ENCODE measurements at places on chromosomes 6 and 20. TPM values are rescaled to one million over a fixed set of nuclear protein-coding genes. Genes with fewer than 3 reads are reported as not detected.

SLC22A16 gene
- total RNA-seq, result not detected

SPINT3 gene
- not detected for total RNA-seq

LTB gene
- not detected for total RNA-seq

HTR1B gene
- 0.14 TPM for total RNA-seq

LAMA2 gene
- 10.0 TPM for total RNA-seq

NRSN1 gene
- total RNA-seq, result not detected

EDEM2 gene
- total RNA-seq, result 33.3 TPM

APCDD1L gene
- 22.0 TPM for total RNA-seq

VWA7 gene
- 0.60 TPM for total RNA-seq

LY6G5C gene
- total RNA-seq, result 2.1 TPM

EYS gene
- total RNA-seq, result not detected

RIPPLY2 gene
- not detected for total RNA-seq

TCP11 gene
- total RNA-seq, result 0.65 TPM

GGTLC1 gene
- not detected for total RNA-seq

- H3K4me1 ChIP-seq, result peaks cover 9% of the 10 kb centered on the region
- DNase-seq, result no peak
- H3K27me3 ChIP-seq, result no peaks in the 10 kb centered on the region
- no peaks in the 10 kb centered on the region for H3K36me3 ChIP-seq
- H3K4me3 ChIP-seq, result no peak overlapping the region
These were observed 92.9 kb downstream of the SAMD3 start for GRCh38 chr6:130129762-130130246.

GRCh38 chr6:161694995-161695394, 421.1 kb upstream of the AGPAT4 start:
- peaks cover 1% of the 10 kb centered on the region for H3K27me3 ChIP-seq
- peaks cover 5% of the 10 kb centered on the region for H3K36me3 ChIP-seq

GRCh38 chr6:87105823-87106222, 10.9 kb upstream of the CGA start:
- no peaks in the 10 kb centered on the region for H3K27me3 ChIP-seq
- no peak overlapping the region for H3K4me3 ChIP-seq
- H3K36me3 ChIP-seq, result peaks cover 10% of the 10 kb centered on the region
- H3K27ac ChIP-seq, result no peak overlapping the region
- peak; percentile 74 for DNase-seq

DNA sequence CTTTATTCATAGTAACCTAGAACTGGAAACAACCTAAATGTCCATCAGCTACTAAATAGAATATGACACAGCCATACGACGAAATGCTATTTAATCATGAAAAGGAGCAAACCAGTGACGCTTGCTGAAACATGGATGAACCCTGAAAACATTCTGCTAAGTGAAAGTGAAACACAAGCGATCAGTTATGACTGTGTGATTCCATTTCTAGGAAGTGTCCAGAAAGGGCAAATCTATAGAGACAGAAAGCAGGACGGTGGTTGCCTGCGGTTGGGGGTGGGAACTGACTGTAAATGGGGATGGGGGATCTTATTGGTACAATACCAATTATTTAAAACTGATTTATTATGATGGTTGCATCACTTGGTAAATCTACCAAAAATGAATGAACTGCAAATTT, 126.8 kb downstream of the IPCEF1 start:
- peaks cover 5% of the 10 kb centered on the region for H3K27me3 ChIP-seq
- H3K4me1 ChIP-seq, result peaks cover 5% of the 10 kb centered on the region
- H3K27ac ChIP-seq, result no peak overlapping the region
- peak overlapping the region; percentile 52 for H3K4me3 ChIP-seq
- H3K36me3 ChIP-seq, result no peaks in the 10 kb centered on the region

DNA sequence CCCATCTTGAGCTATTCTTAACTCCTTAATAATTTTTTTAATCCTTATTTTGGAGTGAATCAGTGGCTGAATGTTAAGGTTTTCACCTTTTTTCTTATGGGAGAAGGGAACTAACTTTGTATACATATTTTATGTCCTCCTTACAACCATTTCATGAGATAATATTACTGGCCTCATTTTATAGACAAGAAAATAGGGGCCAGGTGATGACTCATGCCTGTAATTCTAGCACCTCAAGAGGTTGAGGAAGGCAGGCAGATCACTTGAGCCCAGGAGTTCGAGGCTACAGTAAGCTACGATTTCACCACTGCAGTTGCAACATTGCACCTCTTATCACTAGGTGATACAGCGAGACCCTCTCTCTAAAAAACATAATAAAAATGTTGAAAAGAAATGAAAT, 128.7 kb downstream of the TMEM242 start:
- no peak overlapping the region for H3K27ac ChIP-seq
- peaks cover 1% of the 10 kb centered on the region for H3K27me3 ChIP-seq
- no peaks in the 10 kb centered on the region for H3K4me1 ChIP-seq
- DNase-seq, result peak; percentile 19
- no peak overlapping the region for H3K4me3 ChIP-seq

DNA sequence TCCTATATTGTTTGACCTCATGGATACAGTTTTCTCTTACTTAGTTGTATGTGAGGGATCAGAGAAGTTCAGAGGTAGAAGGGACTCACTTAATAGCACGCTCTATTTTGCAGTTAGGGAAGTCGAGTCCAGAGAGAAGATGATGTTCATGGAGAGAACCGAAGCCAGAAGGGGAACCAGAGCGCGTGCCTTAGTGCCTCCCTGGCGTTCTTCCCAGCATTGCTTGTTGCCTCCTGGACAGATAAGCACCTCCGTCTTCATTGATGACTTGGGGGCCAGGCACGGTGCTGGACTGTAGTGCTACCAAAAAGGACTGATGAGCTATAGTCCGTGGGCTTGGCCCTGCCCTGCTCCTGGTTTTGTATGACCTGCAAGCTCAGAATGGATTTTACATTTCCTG, 109.8 kb downstream of the RPP40 start:
- H3K27me3 ChIP-seq, result no peaks in the 10 kb centered on the region
- no peak overlapping the region for H3K27ac ChIP-seq
- peaks cover 31% of the 10 kb centered on the region for H3K36me3 ChIP-seq
- H3K4me1 ChIP-seq, result no peaks in the 10 kb centered on the region
- no peak overlapping the region for H3K4me3 ChIP-seq

DNA sequence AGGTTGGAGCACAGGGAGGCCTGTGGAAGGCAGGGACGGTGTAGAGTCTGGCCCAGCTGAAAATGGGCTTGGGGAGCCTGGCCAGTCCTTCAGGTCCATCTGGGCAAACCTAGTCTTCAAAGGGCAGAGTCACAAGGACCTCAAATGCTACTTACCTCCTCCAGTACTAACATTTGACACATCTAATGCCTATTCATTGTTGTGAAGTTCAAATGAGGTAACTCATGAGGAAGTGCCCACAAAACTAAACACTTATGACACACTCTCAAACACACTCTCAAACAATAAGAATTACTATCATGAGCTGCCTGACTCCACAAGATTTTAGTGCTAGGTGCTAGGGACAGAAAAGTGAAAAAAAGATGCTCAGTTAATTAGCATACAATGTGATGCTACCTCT, 27.1 kb downstream of the DAAM2 start:
- no peak overlapping the region for H3K4me3 ChIP-seq
- no peak for DNase-seq
- peaks cover 2% of the 10 kb centered on the region for H3K27me3 ChIP-seq
- no peaks in the 10 kb centered on the region for H3K36me3 ChIP-seq
- peaks cover 47% of the 10 kb centered on the region for H3K4me1 ChIP-seq

DNA sequence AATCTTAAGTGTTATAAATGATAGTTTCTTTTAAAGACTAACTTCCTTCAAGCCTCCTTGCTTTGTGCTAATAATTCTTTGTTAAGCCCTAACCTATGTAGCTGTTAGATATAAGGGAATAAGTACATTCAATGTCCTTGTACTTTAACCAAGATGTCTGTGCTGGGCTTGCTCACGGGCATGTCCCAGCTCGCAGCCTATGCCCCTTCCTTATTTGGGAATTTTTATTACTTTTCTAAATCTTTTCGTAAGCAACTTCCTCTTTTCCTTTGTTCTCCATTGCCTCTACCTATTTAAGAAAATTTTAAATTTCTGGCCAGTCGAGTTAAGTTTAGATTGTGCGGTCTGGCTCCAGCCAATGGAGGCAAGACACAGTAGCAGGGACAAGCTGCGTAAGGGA, 26.0 kb upstream of the CDK19 start:
- H3K4me3 ChIP-seq, result no peak overlapping the region
- peaks cover 2% of the 10 kb centered on the region for H3K27me3 ChIP-seq
- H3K4me1 ChIP-seq, result no peaks in the 10 kb centered on the region
- no peak overlapping the region for H3K27ac ChIP-seq
- no peaks in the 10 kb centered on the region for H3K36me3 ChIP-seq
- DNase-seq, result no peak

DNA sequence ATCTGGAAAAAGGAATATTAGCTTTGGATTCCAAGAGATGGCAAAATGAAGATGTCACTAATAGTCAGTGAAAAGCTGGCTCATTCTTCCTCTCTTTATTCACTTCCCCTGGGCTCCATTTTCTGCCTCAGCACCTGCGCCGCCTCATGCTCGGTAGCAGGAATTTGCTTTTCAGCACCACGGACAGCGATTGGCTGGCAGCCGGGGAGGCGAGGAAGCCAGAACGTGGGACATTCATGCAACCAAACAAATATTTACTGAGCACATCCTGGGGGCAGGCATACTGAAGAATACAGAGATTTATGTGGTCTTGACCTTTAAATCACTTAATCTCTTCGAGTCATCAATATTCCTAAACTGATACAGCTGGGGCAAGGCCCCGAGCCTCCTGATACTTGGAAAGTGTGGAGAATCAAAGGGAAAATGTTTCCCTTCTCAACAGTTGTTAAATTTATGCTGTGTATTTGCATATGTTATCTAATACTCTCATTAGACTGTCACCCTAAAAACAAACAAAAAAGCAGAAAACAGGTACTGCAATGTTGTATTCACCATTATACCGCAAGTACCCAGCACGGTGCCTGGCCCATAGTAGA, 12.1 kb upstream of the PDYN start:
- H3K27me3 ChIP-seq, result peaks cover 30% of the 10 kb centered on the region
- H3K4me3 ChIP-seq, result no peak overlapping the region
- DNase-seq, result peak; percentile 42
- no peaks in the 10 kb centered on the region for H3K4me1 ChIP-seq
- H3K27ac ChIP-seq, result no peak overlapping the region

DNA sequence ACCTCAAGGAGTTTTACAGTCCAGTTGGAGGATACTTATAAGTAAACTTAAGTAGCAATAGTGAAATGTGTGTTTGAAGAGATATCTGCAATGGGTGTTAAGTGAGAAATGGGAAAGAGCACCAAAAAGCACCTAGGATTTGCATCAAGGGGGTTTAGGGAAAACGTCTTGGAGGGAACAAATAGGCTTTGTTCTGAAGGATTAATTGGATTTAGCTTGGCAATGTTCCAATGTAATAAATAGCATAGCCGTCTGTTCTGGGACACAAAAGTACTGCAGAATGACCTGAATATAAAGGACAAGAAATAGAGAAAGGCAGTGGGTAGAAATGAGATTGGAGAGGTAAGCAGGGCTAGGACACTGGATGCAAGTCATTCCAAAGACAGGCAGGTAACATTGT, 2.8 kb upstream of the MYO6 start:
- peaks cover 2% of the 10 kb centered on the region for H3K27me3 ChIP-seq
- H3K27ac ChIP-seq, result no peak overlapping the region
- no peak overlapping the region for H3K4me3 ChIP-seq
- H3K36me3 ChIP-seq, result no peaks in the 10 kb centered on the region
- peaks cover 25% of the 10 kb centered on the region for H3K4me1 ChIP-seq

- peaks cover 10% of the 10 kb centered on the region for H3K27me3 ChIP-seq
- no peaks in the 10 kb centered on the region for H3K36me3 ChIP-seq
- no peak for DNase-seq
- H3K4me1 ChIP-seq, result no peaks in the 10 kb centered on the region
- H3K4me3 ChIP-seq, result no peak overlapping the region
These were observed 122.9 kb upstream of the QKI start for GRCh38 chr6:163291622-163292021.

GRCh38 chr6:32436995-32437836, 2.5 kb upstream of the HLA-DRA start:
- no peak overlapping the region for H3K4me3 ChIP-seq
- H3K36me3 ChIP-seq, result no peaks in the 10 kb centered on the region

- no peaks in the 10 kb centered on the region for H3K4me1 ChIP-seq
- H3K36me3 ChIP-seq, result no peaks in the 10 kb centered on the region
- DNase-seq, result no peak
- H3K27me3 ChIP-seq, result no peaks in the 10 kb centered on the region
- no peak overlapping the region for H3K27ac ChIP-seq
These were observed 13.3 kb downstream of the TAF4 start for GRCh38 chr20:62052336-62052841.

- peaks cover 36% of the 10 kb centered on the region for H3K27me3 ChIP-seq
- H3K4me3 ChIP-seq, result no peak overlapping the region
- H3K36me3 ChIP-seq, result no peaks in the 10 kb centered on the region
- no peak overlapping the region for H3K27ac ChIP-seq
- peaks cover 29% of the 10 kb centered on the region for H3K4me1 ChIP-seq
These were observed 36.5 kb downstream of the CDH26 start for GRCh38 chr20:59994697-59995122.

DNA sequence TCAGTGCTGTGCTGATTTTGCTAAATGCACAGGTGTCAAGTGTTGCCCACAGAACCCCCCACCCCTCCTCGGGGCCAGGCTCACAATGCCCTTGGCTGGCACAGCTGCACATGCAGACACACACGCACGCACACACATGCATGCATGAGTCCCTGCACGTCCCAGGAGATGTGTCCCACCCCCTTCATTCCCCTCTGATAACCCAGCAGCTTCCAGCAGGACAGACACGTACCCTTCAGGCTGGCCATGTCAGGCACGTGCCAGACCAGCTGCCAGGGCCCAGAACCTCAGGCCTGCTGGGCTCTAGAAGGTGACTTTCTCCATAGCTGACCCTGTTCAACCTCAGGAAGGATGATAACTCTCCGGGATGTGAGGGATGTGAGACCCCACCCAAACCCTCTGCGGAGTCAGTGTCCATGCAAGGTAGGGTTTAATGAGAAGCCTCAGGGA, 44.4 kb downstream of the MRPL14 start:
- no peak overlapping the region for H3K27ac ChIP-seq
- no peaks in the 10 kb centered on the region for H3K27me3 ChIP-seq
- no peaks in the 10 kb centered on the region for H3K36me3 ChIP-seq
- no peak for DNase-seq
- no peaks in the 10 kb centered on the region for H3K4me1 ChIP-seq

DNA sequence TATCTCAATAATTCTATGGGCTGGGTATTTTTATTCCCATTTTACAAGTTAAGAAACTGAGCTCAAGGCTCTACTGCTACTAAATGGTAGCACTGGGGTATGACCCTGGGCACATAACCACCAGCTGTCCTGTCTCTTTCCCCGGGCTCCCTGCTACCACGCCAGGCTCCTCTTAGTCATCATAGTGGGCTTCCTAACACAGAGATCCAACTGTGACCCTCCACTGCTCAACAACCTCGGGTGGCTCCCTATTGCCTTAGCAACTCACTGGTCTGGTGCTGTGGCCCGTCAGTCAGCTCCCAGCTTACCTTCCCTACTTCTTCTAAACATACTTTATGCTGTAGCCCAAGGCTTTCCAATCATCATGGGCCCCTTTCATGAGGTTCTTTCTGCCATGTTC, 4.5 kb downstream of the KIAA1755 start:
- peak overlapping the region; percentile 27 for H3K27ac ChIP-seq
- no peak for DNase-seq
- no peaks in the 10 kb centered on the region for H3K36me3 ChIP-seq
- H3K4me1 ChIP-seq, result peaks cover 62% of the 10 kb centered on the region

GRCh38 chr20:53941680-53942471, 128.5 kb downstream of the BCAS1 start:
- peak overlapping the region; percentile 98 for H3K27ac ChIP-seq

- H3K4me1 ChIP-seq, result peaks cover 33% of the 10 kb centered on the region
- H3K36me3 ChIP-seq, result no peaks in the 10 kb centered on the region
- no peak overlapping the region for H3K27ac ChIP-seq
- no peak for DNase-seq
- H3K4me3 ChIP-seq, result no peak overlapping the region
These were observed 62.0 kb upstream of the TOP1 start for GRCh38 chr20:40966516-40967185.

All from HFFc6 (cell line).